Colonic mucosa (tissue), 4 donors: ENCODE measurements at places on chromosomes 6 and 20. TPM values are rescaled to one million over a fixed set of nuclear protein-coding genes. Genes with fewer than 3 reads are reported as not detected.

DNA sequence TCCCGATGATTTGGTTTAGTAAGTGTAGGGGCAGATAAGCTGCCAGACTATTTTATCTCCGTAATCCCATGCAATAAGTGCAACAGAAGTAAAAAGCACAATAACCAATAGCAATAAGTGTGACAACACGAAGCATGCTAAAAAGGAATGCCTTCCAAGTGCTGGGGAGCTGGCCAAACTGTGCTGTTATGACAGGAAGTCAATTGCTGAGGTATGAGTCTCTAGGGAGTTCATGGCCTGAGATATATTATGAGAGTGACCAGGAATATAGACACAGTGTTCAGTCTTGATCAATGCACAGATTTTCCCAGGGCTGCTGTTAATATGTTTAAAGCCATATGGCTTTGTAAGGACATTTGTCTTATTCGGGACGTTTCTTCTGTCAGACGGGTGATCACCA, 10.5 kb upstream of the ANGPT4 start:
- no peak for DNase-seq

GRCh38 chr6:445571-446417, 54.2 kb downstream of the IRF4 start:
- no peak for DNase-seq

- DNase-seq: no peak
Measured at GRCh38 chr6:84137989-84138575, 89.4 kb downstream of the CEP162 start.

- no peak for DNase-seq
Measured at GRCh38 chr20:52270696-52271095, 79.1 kb upstream of the ZFP64 start.

DNA sequence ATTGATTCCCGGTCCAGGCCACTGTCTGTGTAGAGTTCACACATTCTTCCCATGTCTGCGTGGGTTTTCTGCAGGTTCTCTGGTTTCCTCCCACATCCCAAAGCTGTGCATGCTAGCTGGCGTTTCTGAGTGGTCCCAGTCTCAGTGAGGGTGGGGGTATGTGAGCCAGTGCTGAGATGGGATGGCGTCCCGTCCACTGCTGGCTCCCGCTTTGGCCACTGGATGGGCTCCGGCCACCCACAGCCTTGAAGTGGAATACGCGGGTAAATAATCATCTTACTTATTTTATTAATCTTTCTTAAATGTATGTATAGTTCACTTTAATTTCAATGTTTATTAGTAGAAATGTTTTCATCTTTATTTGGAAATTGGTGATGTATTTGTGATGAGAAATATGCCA, 343.5 kb upstream of the MANEA start:
- no peak for DNase-seq

GRCh38 chr20:43694763-43695162, 27.8 kb downstream of the MYBL2 start:
- DNase-seq: no peak

- peak; percentile 24 for DNase-seq
Measured at GRCh38 chr6:16228709-16229665, 9.4 kb upstream of the GMPR start.

GRCh38 chr6:89974834-89975233, 80.6 kb downstream of the GJA10 start:
- no peak for DNase-seq

- no peak for DNase-seq
Measured at GRCh38 chr6:111837641-111838500, 35.4 kb downstream of the FYN start.

DNA sequence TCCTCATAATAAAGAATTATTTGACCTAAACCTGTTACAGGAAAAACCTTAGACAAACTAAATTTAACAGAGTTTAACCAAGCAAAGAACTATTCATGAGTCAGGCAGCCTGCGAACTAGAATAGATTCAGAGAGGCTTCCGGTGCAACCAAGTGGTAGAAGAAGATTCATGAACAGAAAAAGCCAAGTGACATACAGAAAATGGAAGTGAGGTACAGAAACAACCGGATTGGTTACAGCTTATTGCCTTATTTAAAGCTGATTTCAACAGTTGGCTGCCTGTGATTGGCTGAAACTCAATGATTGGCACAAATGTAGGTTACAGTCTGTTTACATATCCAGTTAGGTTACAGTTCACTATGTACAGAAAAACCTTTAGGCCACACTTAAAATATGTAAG, 10.1 kb downstream of the PPP1R3G start:
- DNase-seq: no peak

DNA sequence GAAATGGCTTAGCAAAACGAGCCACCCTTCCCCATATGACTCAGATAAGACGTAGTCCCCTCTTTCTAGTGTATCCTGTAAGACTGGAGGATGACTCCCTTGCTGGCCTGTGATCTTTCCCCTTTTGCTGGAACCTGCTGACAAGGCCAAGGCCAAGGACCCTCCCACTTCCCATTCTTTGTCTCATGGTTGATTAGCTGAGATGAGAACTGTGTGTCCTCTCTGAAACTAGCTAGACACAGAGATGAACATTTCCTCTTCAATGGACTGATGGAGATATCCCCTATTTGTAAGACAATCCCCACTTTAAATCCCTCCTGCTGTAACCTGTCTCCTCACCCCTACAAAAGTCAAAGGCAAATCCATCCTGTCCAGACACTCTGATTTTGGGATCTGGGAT, 33.4 kb upstream of the SCRT2 start:
- DNase-seq: no peak

GRCh38 chr20:46128310-46129151, 10.4 kb downstream of the CD40 start:
- no peak for DNase-seq

The E2F1 gene
- total RNA-seq: 23.3 TPM

The SCRT2 gene
- total RNA-seq: not detected

- DNase-seq: no peak
Measured at GRCh38 chr20:16622501-16622900, 49.3 kb upstream of the KIF16B start.

DNA sequence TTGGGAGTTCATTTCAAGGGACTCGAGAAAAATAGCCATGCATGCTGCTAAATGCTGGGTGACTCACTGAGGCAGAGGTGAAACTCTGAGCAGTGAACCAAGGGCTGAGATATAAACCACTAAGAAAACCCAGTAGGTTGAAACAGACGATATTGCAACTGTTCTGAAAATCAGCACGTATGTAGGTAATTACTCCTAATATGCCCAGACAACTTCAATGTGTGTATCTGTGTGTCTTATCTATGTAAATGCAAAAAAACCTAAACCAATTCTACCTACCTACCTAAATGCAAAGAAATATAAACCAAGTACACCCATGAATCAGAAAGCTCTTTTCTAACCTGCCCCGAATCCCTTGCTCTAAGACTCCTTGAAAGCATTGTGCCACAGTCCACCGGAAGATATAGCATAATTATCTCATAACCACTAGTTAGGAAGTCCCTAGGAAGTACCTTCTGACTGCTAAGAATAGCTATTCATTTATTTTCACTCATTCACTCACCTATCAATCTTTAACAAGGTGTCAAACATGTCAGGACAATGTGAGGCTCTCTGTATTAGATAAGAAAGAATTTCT, 458.7 kb upstream of the RUNX2 start:
- DNase-seq: no peak

DNA sequence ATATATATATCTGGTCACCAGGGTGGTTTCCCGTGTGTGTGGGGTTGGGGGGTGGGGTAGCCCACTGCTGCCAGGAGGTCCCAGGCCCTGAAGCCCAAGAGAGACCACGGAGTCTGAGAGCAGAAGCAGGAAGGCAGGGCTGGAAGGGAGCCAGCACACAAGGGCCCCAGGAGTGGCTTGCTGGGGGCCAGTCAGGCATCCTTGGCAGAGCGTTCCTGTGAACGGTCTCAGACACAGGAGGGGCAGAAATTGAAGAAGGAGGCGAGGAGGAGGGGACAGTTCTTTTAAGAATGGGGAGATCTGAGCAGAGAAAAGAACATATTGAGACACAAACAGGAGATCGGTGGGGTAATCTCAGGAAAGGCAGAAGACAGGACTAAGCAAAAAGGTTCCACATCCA, 1.9 kb upstream of the EBF4 start:
- no peak for DNase-seq

GRCh38 chr6:90490030-90490716, 96.7 kb downstream of the MAP3K7 start:
- no peak for DNase-seq

- no peak for DNase-seq
Measured at GRCh38 chr6:157790548-157791160, 32.4 kb upstream of the SNX9 start.

- no peak for DNase-seq
Measured at GRCh38 chr6:170584954-170585498, 589 bp upstream of the PDCD2 start.

The HLA-F gene
- 58.8 TPM for total RNA-seq

DNA sequence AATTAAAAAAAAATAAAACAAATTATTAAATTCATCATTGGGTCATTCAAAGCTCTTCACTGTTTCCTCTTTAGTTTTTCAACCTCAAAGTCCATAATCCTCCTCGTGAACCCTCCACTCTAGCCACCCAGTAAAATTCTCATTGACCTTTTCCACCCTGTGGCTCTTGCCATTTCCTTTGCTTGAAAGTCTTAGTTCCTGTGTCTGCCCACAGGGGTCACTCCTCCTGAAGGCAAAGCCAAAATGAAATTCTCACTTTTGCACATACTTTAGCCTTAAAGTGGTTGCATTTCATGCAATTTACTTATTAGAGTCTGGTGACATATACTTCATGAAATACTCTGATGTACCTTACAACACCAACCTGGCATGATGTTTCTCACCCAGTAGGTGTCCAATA, 263.7 kb downstream of the BMP2 start:
- DNase-seq: no peak

GRCh38 chr6:49676671-49677281, 36.6 kb downstream of the CRISP2 start:
- no peak for DNase-seq

- DNase-seq: no peak
Measured at GRCh38 chr20:50026746-50027575, 44.2 kb downstream of the SNAI1 start.

DNA sequence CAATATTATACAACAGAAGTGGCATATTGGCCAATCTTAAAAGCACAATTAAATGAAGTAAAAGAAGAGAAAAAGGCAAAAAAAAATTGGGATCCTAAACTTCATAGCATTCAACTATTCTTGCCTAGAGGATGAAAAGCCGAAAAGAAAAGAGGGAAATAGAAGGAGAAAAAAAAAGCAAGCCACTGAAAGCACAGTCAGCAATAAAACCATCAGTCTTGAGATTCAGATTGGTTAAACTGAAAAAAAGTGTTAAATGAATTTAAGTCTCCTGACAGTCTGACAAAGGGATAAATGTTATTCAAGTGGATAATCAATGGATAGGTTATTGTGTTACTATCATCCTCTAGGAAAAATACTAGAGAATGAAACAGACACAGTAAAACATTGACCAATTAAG, 19.9 kb downstream of the MOXD1 start:
- no peak for DNase-seq

The PRR18 gene
- not detected for total RNA-seq

DNA sequence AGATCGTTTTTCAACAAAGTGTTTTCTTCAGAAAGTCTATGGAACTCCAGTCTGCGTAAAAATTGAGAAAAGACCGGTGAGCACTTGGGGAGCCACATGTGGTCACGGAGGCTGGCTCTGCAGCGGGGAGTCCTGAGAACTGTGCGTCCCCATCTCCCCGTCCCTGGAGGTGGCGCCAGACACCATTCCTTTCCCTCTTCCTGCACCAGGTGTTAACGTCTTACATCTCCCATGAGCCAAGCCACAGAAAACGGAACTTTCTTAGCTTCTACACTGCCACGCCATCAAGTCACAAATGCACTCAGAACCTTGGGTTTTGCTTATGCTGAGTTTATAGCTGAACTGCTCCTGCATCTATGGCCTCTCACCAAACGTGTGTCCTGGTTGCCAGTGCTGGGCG, 62.6 kb downstream of the GINS1 start:
- peak; percentile 39 for DNase-seq

The SRSF12 gene
- total RNA-seq: not detected

DNA sequence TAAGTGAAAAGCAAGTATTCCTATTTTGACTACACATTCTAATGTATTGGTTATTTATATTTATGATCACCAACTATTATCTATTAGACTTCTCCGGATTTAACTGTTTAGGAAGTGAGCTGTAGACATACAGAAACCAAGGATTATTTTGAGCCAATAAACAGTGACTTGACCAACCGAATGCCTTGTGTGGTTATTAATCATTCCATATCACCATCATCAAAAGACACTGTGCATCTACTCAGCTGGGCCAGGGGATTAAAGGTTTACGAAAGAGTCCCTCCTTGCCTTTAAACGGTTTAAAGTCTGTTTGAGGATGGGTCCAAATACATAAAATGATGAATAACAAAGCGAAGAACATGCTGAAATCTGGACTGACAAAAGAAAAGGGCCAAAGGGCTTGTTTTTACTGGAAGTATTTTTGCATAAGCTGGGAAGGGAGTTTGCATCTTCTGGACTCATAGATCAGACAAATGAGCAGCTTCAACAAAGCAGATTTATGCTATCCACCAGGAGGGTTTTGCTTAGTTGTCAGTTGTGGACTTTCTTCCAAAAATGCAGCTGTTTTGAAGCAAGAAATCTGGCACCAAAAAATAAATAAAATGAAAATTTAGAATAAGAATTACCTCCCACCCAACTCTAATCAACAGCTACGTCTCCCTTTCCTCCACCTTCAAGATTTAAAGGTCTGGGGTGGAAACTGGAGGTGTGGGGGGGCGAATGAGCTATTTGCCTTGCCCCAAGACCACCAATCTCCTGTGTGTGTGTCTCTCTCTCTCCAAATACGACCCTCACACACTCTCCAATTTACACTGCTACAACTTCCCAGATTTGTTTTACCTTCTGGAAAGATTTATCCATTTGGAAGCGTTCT, 33.6 kb upstream of the ID4 start:
- DNase-seq: no peak

GRCh38 chr6:55568808-55569439, 10.1 kb downstream of the HMGCLL1 start:
- DNase-seq: no peak

The DDR1 gene
- total RNA-seq: 267 TPM

The RNF144B gene
- 4.4 TPM for total RNA-seq

- DNase-seq: no peak
Measured at GRCh38 chr6:40426346-40427066, 160.7 kb downstream of the LRFN2 start.

GRCh38 chr6:34447910-34448309, 18.0 kb upstream of the PACSIN1 start:
- no peak for DNase-seq

The TSPO2 gene
- total RNA-seq: not detected

GRCh38 chr6:150417899-150418826, 49.4 kb downstream of the IYD start:
- DNase-seq: peak; percentile 50
